Activated CD4-positive, alpha-beta memory T cell treated with anti-CD3 and anti-CD28 coated beads for 36 hours (primary cell): ENCODE measurements at places on chromosomes 12 and 14. TPM values are rescaled to one million over a fixed set of nuclear protein-coding genes. Genes with fewer than 3 reads are reported as not detected.

Gene ETFBKMT
- total RNA-seq = 1.1 TPM

Gene OLR1
- total RNA-seq = not detected

- no peak for DNase-seq
- H3K27ac ChIP-seq = no peak overlapping the region
- H3K36me3 ChIP-seq = no peaks in the 10 kb centered on the region
- H3K27me3 ChIP-seq = peaks cover 2% of the 10 kb centered on the region
- no peak overlapping the region for H3K4me3 ChIP-seq
- H3K4me1 ChIP-seq = no peaks in the 10 kb centered on the region
Observed at GRCh38 chr12:13369474-13370056, 173.0 kb downstream of the EMP1 start.

Gene GUCY2C
- total RNA-seq = not detected

DNA sequence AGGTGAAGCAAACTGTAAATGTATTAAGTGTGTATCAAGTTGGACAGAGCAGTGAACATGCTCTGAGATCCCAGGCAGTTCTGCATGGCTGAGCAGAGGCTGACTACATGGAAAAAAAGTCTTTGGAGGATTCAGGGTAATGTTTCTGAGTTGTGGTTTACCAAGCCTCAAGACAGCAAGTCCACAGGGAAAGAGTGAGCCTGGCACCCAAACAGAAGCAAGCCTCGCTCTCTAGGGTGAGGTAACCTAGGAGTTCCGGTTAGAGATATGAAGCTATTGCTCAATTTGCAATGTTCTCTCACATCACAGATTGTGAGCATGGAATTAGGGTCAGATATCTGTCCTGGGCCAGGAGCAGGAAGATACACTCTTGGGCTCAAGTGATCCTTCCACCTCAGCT lies 158.6 kb downstream of the MON2 start:
- DNase-seq = no peak
- H3K27me3 ChIP-seq = peaks cover 29% of the 10 kb centered on the region
- no peak overlapping the region for H3K4me3 ChIP-seq
- no peaks in the 10 kb centered on the region for H3K36me3 ChIP-seq
- H3K27ac ChIP-seq = no peak overlapping the region

GRCh38 chr12:52929538-52929937 lies 19.4 kb upstream of the KRT18 start:
- H3K36me3 ChIP-seq = no peaks in the 10 kb centered on the region
- no peak for DNase-seq
- no peak overlapping the region for H3K27ac ChIP-seq
- peaks cover 3% of the 10 kb centered on the region for H3K27me3 ChIP-seq

- no peak overlapping the region for H3K27ac ChIP-seq
- H3K4me3 ChIP-seq = no peak overlapping the region
- no peaks in the 10 kb centered on the region for H3K36me3 ChIP-seq
- H3K4me1 ChIP-seq = no peaks in the 10 kb centered on the region
- no peak for DNase-seq
- H3K27me3 ChIP-seq = no peaks in the 10 kb centered on the region
Observed at GRCh38 chr12:74339211-74339610, 198.4 kb upstream of the ATXN7L3B start.
